ENCODE measurements at places on chromosomes 13 and 19.

GRCh38 chr19:1028062-1028926 lies 1.9 kb downstream of the CNN2 start:
- DNase-seq = peak; percentile 74
- H3K4me3 ChIP-seq = peak overlapping the region; percentile 92

- no peak for DNase-seq
- no peak overlapping the region for H3K27ac ChIP-seq
- H3K36me3 ChIP-seq = no peaks in the 10 kb centered on the region
- peaks cover 7% of the 10 kb centered on the region for H3K27me3 ChIP-seq
- no peak overlapping the region for H3K4me3 ChIP-seq
- H3K4me1 ChIP-seq = peaks cover 8% of the 10 kb centered on the region
These were observed 313.4 kb downstream of the COG6 start for GRCh38 chr13:39968646-39969475.

GRCh38 chr13:34430294-34430693 lies 511.8 kb upstream of the NBEA start:
- no peak overlapping the region for H3K4me3 ChIP-seq
- H3K27me3 ChIP-seq = no peaks in the 10 kb centered on the region
- H3K36me3 ChIP-seq = no peaks in the 10 kb centered on the region

GRCh38 chr19:45138303-45138751 lies 22.5 kb downstream of the NKPD1 start:
- DNase-seq = no peak
- no peaks in the 10 kb centered on the region for H3K27me3 ChIP-seq
- H3K36me3 ChIP-seq = peaks cover 9% of the 10 kb centered on the region
- H3K4me1 ChIP-seq = no peaks in the 10 kb centered on the region

- no peak overlapping the region for H3K4me3 ChIP-seq
- DNase-seq = no peak
- no peaks in the 10 kb centered on the region for H3K36me3 ChIP-seq
- no peaks in the 10 kb centered on the region for H3K27me3 ChIP-seq
These were observed 808.6 kb upstream of the ARGLU1 start for GRCh38 chr13:107376341-107377125.

DNA sequence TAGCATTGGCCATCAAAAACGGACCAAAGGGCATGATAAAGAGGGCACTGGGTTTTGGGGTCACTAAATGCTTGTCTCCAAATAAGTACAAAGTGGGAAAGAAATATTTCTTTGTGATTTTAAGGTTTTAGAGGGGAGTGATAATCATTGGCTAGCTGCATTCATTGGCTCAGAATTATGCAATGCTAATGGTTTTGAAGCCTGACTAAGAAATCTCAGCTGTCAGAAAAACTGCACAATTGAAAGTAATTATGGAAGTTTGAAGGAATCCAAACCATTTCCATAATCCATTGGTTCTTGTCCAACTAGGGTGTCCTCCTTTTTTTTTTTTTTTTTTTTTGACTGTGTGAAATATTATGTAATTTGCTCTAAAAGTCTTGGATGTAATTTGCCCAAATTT lies 88.2 kb upstream of the ARGLU1 start:
- no peak overlapping the region for H3K4me3 ChIP-seq
- H3K27me3 ChIP-seq = peaks cover 4% of the 10 kb centered on the region
- DNase-seq = no peak
- H3K4me1 ChIP-seq = no peaks in the 10 kb centered on the region
- no peak overlapping the region for H3K27ac ChIP-seq
- no peaks in the 10 kb centered on the region for H3K36me3 ChIP-seq

GRCh38 chr13:31477961-31478360 lies 261.4 kb upstream of the RXFP2 start:
- no peak overlapping the region for H3K27ac ChIP-seq
- H3K36me3 ChIP-seq = no peaks in the 10 kb centered on the region
- no peak for DNase-seq
- H3K27me3 ChIP-seq = peaks cover 3% of the 10 kb centered on the region
- H3K4me3 ChIP-seq = no peak overlapping the region

All from activated CD4-positive, alpha-beta memory T cell treated with anti-CD3 and anti-CD28 coated beads for 36 hours (primary cell).